ENCODE measurements at places on chromosomes 2 and 18.

DNA sequence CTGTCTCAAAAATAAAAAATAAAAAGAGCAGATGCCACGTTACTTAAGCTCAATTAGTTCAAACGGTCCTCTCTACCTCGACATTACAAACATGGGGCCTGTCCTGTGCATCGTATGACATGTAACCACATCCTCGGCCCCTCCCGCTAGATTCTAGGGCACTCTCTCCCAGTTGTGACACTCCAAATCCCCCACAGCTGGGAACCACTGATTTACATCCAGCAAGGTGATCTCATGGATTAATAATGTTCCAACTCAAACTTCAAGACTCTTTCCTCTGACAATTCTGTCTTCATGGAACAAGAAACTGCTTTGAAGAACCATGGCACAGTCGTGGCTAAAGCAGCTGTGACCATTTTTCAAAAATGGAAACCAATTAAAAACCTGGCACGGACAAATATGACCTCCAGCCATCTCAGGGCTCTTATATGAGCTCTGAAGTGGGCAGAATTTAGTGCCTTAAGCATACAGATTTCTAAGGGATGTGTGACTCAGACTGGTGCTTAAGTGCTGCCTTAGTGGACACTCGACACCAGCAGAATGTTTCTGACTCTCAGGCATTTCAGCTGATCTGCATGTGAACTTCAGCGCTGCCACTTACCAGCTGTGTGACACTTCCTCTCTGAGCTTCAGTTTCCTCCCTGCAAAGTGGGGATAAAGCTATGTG, 31.7 kb upstream of the ASAP2 start:
- DNase-seq: peak; percentile 92

- peak; percentile 53 for DNase-seq
These were observed 558.8 kb upstream of the CDH2 start for GRCh38 chr18:28735731-28736130.

GRCh38 chr18:2411381-2411960, 159.8 kb downstream of the METTL4 start:
- DNase-seq: peak; percentile 75

GRCh38 chr2:118031566-118031965, 17.7 kb upstream of the CCDC93 start:
- DNase-seq: no peak

DNA sequence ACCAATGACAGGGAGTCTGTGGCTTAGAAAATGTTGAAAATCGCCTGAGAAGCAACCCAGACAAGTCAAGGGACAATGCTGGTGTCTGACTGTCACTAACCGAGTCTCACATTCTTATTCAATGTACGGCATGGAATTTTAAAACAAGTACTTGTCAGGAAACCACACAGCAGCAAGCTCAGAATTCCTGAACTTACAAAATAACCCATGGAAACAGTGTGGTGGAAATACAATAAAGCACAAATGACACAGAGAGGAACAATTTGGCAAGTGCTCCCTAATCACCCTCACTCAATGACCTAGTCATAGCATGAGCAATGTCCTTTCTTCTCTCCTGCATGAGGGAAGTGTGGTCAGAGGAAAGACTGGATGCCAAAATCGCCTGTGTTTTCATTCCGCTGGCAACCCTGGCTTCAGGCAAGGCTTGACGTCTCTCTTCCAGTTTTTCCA, 154.0 kb downstream of the SATB2 start:
- DNase-seq: peak; percentile 97

- DNase-seq: no peak
These were observed 4.0 kb downstream of the PIK3C3 start for GRCh38 chr18:41959045-41959444.

- DNase-seq: no peak
These were observed 163.3 kb upstream of the SIX3 start for GRCh38 chr2:44778221-44778654.

DNA sequence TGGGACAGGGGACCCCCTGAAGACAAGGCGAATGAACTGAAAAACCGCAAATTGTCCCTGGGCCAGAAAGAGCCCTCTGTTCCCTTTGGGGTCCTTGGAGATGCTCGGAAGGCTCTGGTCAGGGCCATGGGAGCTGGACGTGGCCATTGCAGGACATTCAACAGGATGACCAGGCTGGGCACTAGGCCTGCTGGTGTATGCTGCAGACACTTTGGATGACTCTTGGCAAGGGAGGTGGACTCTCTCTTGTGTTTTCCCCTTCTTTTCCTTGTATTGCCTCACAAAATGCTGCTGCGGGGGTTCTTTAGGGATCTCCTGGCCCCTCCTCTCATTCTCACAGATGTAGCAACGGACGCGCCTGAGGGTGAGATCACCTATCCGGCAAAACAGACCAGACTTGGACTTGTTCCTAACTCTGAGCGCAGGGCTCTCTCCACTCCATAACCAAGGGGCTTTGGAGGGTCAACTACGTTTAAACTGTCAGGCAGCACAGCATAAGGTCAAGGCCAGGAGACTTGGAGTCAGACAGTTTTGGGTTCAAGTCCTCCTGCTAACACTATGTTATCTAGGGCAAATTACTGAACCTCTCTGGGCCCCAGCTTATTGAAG, 41.8 kb upstream of the SH3RF3 start:
- no peak for DNase-seq

GRCh38 chr18:3907955-3908354, 458.0 kb downstream of the TGIF1 start:
- DNase-seq: no peak

DNA sequence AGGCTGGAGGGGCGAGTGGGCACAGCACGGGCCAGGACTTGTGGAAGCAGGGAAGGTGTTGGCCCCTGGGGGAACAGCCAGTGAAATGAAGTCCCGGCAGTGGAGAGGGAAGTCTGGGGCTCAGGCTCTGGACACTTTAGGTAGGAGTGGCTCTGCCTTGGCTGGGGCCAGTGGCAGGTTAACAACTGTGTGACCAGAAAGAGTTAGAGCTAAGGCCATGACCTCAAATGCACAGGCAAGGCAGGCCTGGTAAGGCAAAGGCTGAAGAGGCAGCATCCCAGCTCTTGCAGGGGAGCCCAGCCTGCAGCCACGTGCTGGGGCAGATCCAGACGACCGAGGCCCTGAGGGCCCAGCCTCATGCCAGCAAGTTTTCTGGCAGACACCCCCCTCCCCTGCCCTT, 21.5 kb downstream of the PCARE start:
- no peak for DNase-seq

- no peak for DNase-seq
These were observed 170.1 kb downstream of the LAMA1 start for GRCh38 chr18:6947338-6948030.

- DNase-seq: no peak
These were observed 14.5 kb upstream of the KIF1A start for GRCh38 chr2:240834377-240834975.

DNA sequence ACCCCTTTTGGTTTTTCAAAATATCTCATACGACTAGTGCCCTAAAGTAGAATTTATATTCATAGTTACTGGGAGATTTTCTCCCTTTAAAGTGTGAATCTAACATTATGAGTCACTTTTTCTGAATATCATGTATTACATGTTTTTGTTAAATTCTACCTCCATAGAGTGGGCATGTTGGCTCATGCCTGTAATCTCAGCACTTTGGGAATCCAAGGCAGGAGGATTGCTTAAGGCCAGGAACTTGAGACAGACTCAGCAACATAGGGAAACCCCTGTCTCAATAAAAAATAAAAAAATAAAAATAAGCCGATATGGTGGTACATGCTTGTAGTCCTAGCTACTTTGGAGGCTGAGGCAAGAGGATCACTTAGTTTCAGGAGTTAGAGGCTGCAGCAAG, 45.3 kb upstream of the UNC80 start:
- no peak for DNase-seq

GRCh38 chr2:218555527-218555926, 12.6 kb downstream of the USP37 start:
- DNase-seq: no peak

DNA sequence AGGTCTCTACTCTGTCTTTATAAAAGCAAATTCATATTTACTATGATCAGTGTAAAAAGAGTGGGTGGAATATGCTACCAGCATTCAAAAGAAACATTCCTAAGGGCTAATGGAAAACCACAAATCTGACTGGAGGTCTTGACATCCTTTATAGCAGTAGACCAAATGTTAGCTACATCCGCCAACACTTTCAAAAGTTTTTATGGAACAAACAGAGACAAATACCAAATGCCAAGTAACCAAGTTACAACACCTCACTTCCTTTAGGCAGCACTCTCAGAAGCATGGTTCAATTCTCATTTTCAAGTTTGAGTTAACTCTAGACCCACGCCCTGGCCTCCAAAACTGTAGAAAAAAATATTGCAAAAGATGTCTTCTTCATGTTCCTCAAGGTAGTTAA, 78.3 kb upstream of the SETBP1 start:
- DNase-seq: peak; percentile 81

DNA sequence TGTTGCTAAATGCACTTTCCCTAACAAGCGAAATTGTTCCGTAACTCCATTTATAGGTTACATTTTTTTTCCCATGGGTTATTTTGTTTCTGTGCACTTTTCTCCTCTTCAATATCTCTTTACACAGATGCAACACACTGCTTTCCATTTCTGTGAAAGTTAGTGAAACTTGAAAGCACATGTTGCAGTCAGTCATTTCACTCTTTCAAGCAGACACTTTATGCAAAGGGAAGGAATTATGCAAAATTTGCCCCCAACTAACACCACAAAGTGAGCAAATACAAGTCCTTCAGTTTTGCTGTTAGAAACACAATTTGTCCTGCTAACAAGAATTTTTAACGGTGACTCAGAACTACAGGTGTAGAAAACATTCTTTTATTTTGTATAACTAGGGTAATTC, 124.8 kb downstream of the PTH2R start:
- DNase-seq: peak; percentile 70

GRCh38 chr18:2894131-2894840, 47.5 kb downstream of the EMILIN2 start:
- DNase-seq: no peak

DNA sequence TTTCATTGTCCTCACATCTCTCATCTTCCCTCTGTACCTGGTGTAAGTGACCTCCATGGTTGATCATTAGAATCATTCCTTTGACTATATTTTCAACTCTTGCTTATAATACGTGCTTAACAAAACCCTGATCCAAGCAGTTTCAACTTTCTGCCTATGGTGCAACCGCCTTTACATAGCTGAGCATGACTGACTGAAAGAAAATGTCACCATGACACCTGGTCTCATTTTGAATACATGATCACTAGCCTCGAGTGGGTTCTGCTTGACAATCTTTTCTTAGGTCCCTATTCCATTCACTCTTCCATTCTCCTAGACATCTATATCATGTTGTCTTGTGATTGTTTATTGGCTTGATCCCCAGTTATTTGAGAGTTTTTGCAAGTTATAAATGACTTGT, 78.9 kb upstream of the STAM2 start:
- no peak for DNase-seq

GRCh38 chr18:54829856-54830255, 1.6 kb downstream of the RAB27B start:
- DNase-seq: no peak

- no peak for DNase-seq
These were observed 124.7 kb upstream of the GATA6 start for GRCh38 chr18:22044474-22045220.

GRCh38 chr2:134324947-134325346, 71.1 kb downstream of the MGAT5 start:
- DNase-seq: no peak

- no peak for DNase-seq
These were observed 6.0 kb upstream of the IL1A start for GRCh38 chr2:112790305-112790704.

DNA sequence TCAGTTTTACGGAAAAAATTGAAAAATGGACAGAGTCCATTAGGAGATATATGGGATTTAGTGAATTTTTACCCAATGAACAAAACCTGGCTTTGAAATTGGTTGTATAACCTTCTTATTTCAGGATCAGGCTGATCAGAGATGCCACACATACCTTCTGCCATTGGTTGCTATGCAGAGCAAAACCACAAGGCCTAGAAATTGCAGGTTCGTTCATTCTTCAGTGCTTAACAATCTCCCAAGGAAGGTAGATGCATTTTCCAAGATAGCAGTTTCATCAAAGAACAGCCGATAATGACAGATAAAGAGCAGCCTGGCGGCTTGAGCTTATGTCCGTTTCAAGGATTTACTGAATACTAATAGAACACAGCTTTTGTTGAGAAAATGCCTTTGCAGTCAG, 868.8 kb downstream of the EPHA4 start:
- DNase-seq: peak; percentile 32

- no peak for DNase-seq
These were observed 85.6 kb upstream of the ST3GAL5 start for GRCh38 chr2:85974390-85974789.

DNA sequence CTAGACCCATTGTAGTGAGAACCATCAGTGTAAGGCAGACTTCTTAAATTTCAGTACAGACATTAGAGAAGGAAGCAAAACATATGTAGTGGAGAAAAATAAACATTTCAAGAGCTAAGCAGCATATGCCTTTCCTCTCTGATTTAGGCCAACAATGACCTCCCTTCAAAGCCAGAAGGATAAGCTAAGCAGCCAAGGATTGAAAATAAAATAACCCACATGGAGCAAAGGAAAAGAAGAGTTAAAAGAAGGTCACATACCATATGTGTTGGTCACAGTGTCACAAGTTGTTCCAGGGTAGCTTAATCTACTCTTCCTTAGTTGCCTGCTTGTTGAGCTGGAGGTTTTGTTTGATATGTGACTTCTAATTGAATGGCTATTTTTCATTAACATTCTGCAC, 15.6 kb upstream of the LAMA1 start:
- DNase-seq: peak; percentile 32

GRCh38 chr2:141440072-141440635, 690.7 kb downstream of the LRP1B start:
- no peak for DNase-seq

- no peak for DNase-seq
These were observed 58.1 kb downstream of the HEATR5B start for GRCh38 chr2:37026050-37026449.

- DNase-seq: no peak
These were observed 157.4 kb downstream of the SOX11 start for GRCh38 chr2:5849562-5849961.

- no peak for DNase-seq
These were observed 299.1 kb downstream of the NRXN1 start for GRCh38 chr2:50732796-50733195.

- no peak for DNase-seq
These were observed 275.5 kb downstream of the SMAD2 start for GRCh38 chr18:47654988-47655387.

DNA sequence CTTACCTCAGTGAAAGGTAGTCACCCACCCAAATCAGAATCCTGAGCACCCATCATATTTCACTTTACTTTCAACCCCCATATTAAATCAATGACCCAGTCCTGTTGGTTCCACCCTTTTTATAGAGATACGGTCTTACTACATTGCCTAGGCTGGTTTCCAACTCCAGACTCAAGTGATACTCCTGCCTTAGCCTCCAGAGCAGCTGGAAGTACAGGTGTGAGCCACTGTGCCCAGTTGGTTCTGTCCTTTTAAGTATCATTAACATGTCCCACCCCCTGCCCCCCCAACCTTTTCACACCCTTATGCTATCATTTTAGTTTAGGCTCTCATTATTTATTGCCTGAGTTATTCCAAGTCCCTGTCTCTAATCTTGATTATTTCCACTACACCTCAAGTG, 28.7 kb downstream of the MSH6 start:
- no peak for DNase-seq
